ENCODE measurements at places on chromosomes 16 and 17.

- DNase-seq: no peak
These were observed 2180.1 kb downstream of the TP53TG3F start for GRCh38 chr16:35639233-35640205.

- peak; percentile 67 for DNase-seq
These were observed 10.1 kb upstream of the STAC2 start for GRCh38 chr17:39235555-39236449.

DNA sequence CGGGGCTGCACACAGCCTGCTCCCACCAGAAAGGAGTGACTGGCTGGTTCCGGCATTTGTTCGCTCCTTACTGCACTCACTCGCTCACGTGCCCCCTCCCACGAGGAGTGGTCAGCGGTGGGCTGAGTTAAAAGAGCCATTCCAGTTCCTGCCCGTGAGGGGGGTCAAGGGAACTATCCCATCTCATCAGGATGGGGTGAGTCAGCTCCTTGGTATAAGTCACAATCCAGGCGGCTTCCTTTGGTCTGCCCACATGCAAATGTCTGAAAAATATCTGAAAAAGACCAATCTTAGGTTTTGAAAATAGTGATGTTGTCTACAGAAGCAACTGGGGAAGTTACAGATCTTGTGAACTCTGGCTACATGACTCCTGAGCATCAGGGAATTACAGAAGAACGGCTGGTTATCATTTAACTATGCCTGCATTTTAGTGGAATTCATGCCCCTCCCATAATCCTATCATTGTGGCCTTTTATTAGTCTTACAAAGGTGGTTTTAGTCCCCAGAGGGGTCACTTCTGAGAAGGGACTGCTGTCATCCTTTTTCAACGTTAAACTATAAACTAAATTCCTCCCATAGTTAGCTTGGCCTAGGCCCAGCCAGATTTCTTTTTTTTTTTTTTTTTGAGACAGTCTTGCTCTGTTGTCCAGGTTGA lies 9.8 kb upstream of the TNFSF12 start:
- DNase-seq: peak; percentile 28

- no peak for DNase-seq
These were observed 154.0 kb downstream of the TMEM132E start for GRCh38 chr17:34733333-34733732.

DNA sequence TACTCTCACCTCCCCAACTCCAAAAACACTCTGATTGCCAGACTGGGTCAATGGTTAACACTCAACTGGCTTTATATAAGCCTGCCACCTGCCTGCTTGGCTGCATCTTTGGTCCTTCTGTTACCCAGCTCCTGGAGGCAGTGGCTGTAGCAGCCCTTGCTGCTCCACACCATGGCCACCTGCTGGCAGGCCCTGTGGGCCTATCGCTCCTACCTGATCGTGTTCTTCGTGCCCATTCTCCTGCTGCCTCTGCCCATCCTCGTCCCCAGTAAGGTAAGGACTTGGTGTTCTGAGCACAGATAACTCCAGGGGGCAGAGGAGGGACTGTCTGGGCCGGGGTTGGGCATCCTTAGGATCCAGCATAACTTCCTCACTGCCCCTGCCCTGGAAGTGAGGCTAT lies at the start of gene SLC13A2:
SLC13A2 (plus strand) TSS at position 103 of the 400 bp plus-strand sequence; CDS start at position 172, 69 bp downstream.
- DNase-seq: no peak

GRCh38 chr17:41535764-41536481 lies 7.8 kb upstream of the KRT19 start:
- DNase-seq: no peak

GRCh38 chr17:9670596-9670995 lies 25.3 kb downstream of the USP43 start:
- DNase-seq: no peak

DNA sequence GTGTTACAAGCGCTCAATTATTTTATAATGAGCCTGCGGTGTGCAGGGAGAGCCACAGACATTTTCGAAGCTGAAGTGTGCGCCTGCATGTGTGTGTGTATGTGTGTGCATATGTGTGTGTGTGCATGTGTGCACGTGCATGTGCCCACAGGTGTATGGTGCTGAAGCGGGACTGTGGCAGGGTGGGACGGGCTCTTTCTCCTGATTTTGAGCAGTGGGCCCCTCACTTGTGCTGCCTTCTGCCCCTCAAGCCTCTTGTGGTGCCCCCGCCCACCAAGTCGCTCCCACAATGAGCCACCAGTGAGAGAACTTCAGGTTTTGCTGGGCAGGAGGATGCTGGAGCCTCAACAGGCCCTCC lies 16.7 kb upstream of the KCNJ12 start:
- DNase-seq: no peak

GRCh38 chr16:88999457-89000206 lies 22.6 kb upstream of the CBFA2T3 start:
- peak; percentile 6 for DNase-seq

DNA sequence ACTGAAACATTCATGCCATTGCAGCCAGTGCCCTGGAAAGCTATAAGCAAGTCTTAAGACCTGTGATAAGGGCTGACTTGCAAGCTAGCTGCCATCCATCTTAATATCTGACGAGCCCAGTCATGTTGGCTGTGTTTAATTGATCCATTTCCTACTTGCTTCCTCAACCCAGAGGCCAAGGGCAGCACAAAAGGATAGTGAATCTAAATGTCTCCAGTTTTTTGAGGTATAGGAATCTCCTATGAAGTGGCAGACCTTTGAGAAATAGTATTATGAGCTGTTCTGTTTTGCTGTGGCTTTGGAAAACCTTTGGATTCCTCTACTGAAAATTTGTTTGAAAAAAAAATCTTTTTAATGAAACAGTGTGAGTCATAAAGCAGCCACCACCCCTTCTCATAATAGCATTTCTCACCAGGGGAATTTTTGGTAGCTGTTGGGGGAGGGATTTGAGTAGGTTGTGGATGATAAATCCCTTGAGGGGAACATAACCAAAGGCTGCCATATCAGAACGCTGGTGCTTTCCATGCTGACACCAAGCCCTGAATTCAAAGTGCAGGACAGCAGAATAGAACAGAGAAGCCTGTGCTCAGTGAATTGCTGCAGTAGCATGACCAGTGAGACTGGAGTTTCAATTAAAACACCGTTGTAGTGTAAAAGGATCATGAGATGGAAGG lies 12.9 kb downstream of the ZNRF1 start:
- DNase-seq: peak; percentile 93

- peak; percentile 40 for DNase-seq
These were observed 52.7 kb downstream of the SREBF1 start for GRCh38 chr17:17783825-17784656.

GRCh38 chr16:85660843-85661739 lies 27.7 kb downstream of the GINS2 start:
- no peak for DNase-seq

GRCh38 chr17:1767358-1767757 lies 5.5 kb downstream of the SERPINF1 start:
- DNase-seq: no peak

DNA sequence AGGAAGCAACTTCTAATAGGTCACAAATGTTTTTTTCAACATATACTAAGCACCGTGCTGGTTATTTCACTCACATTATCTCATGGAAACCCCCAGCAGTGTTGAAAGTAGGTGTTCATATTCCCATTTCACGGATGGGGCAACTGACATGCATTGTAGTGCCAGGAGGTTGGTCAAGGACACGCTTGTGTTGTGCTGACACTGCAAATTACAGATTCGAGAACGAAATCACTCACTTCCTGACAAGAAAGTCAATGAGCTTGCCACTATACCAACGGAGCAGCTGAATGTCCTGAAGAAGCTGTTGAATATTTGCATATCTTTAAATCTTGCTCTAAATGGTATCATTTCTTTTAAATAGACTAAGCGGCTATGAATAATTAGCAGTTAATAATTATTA lies 378.0 kb upstream of the C16orf82 start:
- no peak for DNase-seq

GRCh38 chr16:88777471-88778270 lies 7.3 kb downstream of the PIEZO1 start:
- no peak for DNase-seq

DNA sequence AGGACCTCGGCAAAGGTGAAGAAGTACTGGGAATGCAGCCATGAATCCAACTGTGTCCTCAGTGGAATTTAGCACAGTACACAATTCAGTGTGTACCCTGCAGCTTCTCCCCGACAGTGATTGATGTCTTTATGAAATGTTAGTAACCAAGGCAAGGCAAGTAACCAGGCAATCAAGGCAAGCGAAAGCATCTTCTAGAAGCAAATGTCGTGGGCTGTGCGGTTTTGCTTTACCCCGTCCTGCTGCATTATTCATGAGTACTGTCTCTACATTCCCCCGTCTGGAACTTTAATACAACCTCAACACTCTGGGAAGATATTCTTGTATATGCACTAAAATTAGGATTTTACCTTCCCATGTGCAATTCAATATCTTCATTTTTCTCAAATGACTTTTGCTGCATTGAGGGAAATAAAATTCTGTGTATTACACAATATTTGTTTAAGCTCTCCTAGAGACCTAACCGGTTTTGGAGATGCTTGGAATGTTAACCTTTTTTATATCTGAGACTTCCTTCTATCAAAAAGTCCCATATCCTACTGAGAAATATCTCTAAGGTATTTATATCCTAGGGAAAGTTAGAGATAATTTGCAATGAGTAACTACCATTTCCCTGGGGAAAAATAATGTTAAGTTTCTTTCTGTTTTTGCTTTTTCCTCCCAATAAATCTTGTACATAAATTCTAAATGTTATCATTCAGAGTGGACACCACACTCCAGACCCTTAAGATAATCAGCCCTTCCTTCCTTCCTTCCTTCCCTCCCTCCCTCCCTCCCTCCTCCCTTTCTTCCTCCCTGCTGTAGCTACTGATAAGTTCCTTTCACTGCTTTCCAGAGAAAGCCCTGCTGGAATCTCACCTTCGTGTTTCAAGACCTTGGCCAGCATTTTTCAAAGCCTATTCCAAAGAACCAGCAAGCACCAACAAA lies 51.9 kb upstream of the ADORA2B start:
- DNase-seq: no peak

DNA sequence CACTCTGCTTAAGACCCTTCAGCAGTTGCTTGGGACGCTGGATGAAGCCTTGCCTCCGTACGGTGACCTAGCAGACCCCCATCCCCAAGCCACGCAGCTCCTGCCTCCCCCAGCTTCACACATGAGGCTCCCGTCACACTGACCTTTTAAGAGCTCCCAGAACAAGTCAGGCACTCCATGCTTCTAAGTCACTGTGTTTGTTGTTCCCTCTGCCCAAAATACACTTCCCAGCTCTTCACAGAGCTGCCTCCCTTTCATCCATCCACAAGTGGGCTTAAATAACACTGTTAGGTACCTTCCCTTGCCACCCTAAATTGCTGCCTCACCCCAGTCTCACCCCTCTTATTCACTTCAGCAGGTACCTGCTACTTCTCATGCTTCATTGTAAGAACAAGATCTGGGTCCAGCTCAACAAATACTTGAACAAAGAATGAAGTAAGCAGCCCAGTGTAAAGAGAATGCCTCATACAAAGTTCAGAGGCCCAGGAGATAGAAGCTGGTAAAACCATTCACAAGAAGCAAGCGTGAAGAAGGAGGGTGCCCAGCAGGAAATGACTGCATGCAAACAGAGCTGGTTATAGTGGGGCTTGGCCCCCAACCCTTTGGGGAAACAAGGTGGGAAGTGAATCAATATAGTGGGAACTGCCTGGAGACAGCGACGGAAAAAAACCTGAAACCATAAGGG lies 5.8 kb downstream of the ZC3H7A start:
- DNase-seq: no peak

GRCh38 chr17:4941319-4941610 lies 1.2 kb downstream of the RNF167 start:
- DNase-seq: no peak

GRCh38 chr17:55325406-55325805 lies 60.6 kb downstream of the HLF start:
- no peak for DNase-seq

- DNase-seq: no peak
These were observed 6.7 kb upstream of the GINS2 start for GRCh38 chr16:85695196-85696128.

DNA sequence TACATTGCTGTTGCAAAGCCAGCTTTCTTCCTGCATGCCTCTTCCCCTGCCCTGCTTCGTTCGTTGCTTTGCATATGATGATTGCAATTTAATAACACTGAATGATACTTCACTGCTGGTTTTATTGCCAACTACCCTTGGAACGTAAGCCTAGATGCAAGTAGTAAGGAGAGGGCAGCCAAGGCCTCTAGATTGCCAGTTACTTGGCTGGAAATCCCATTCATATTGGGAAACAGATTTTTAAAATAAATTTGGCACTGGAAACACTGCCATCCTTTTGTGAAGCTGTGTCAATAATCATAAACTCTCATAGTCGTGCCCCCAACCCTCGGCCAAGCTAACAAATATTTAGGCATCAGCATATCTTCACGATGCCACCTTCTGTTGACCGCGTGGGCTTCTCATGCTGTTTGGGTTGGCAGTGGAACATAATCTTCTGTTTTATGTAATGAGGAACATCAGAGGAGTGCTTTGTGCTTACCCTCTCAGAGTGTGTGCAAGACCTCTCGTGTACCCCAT lies 86.5 kb downstream of the MAP2K6 start:
- no peak for DNase-seq

- peak; percentile 95 for DNase-seq
These were observed 4.7 kb downstream of the VASN start for GRCh38 chr16:4376126-4376892.
